ENCODE measurements at places on chromosomes 13 and 19. TPM values are rescaled to one million over a fixed set of nuclear protein-coding genes. Genes with fewer than 3 reads are reported as not detected.

Gene PTPRH
- 54.0 TPM for total RNA-seq

- no peak for ATAC-seq
Measured at GRCh38 chr13:96940961-96941360, 53.3 kb downstream of the OXGR1 start.

DNA sequence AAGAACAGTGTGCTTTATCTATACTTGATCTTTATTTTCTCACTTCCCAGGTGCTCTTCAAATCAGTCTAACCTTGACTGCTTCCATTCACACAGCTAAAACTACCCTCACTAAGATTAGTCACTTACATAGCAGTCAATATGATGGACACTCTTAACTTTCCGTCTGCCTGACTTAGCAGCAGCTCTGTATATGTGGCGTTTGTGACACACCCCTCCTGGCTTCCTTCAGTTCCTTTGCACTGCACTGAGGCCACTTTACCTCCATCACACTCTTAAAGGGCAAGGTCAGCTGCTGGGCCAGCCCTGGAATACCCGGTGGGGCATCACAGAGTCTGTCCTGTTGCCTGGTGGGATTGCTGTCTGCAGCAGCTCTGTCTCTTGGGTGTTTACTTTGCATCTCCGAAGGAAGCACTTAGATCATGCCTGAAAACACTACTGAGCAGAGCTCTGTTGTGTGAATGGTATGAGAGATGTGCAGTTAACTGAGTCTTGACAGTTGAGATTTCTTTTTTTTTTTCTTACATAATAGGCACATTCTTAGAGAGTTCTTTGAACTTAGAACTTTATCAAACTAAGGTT is 35.6 kb upstream of the IL17D start:
- no peak for ATAC-seq

DNA sequence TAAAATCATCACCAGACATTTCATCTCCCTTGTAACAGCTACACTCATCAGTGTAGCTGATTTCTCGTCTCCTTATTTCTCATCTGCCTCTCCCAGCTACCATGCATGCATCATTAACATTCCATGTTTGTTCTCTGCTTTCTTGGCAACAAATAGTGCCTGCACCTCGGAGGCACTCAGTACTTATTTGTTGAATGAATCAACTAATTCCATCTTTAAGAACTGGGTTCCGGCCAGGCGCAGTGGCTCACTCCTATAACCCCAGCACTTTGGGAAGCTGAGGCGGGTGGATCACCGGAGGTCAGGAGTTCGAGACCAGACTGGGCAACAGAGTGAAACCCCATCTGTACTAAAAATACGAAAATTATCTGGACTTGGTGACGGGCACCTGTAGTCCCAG is 63.9 kb upstream of the GTF3A start:
- ATAC-seq, result no peak

- ATAC-seq, result no peak
Measured at GRCh38 chr19:7705387-7706187, 3.7 kb upstream of the FCER2 start.

DNA sequence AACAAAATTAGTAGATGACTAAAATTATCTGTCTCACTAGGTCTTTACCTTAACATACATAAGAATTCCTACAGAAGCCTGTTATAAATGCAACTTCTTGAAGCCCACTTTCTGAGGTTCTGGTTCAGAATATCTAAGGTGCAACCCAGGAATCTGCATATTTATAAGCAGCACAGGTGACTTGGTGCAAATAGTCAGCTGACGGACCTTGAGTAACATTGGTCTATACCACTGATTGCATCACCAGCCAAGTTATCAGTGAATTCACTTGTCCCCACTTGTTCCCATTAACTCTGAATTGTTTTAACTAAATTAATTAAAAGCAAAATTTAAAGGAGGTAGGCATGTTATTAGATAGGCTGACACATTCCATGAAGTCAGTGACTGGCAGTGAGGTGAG is 109.9 kb downstream of the FRY start:
- ATAC-seq, result no peak

DNA sequence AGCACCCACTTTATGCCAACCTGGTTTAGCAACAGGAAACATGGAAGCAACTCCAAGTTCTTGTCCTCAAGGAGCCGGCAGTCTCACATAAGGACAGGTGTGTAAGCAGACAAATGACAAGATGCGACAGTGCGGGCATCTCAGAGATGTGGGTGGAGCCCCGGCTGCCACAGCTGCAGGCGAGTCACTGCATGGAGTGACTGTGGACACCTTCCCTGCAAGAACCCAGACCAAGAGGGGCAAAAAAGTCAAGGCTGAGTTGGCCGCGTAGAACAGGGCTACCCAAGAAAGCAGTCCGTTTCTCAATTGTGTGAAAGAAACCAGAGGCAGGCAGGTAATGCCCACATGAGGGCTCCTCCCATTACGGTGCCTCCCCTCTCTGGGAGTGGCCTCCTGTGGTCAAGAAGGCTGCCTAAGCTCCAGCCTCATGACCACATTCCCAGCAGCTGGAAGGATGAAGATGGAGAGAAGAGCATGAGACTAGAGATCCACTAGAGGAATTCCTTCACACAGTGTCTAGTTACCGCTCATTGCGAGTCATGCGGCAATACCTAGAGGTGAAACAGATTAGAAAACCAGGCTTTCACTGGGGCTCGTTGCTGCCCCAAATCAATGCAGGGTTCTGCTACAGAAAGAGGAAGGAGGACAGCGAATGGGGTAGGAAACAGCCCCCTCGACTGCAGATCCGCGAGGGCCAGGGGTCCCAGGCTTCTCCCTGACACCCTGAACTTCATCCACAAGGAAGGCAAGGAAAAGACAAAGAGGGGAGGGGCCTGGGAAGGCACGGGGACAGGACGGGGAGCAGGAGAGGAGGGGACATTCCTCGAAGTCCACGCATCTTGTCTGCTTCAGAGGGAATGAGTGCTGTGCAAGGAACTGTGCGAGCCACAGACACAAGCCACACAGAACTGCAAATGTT is 80.2 kb downstream of the SPACA7 start:
- no peak for ATAC-seq

- no peak for ATAC-seq
Measured at GRCh38 chr19:51830274-51830673, 35.3 kb downstream of the FPR3 start.

Gene IGLON5
- total RNA-seq, result 0.41 TPM

- ATAC-seq, result no peak
Measured at GRCh38 chr13:93862259-93862658, 617.2 kb downstream of the DCT start.

Data from motor neuron (in vitro differentiated cells).